ENCODE measurements at places on chromosomes 6 and 20.

- no peak for DNase-seq
Observed at GRCh38 chr6:30260036-30260504, 46.9 kb upstream of the TRIM26 start.

DNA sequence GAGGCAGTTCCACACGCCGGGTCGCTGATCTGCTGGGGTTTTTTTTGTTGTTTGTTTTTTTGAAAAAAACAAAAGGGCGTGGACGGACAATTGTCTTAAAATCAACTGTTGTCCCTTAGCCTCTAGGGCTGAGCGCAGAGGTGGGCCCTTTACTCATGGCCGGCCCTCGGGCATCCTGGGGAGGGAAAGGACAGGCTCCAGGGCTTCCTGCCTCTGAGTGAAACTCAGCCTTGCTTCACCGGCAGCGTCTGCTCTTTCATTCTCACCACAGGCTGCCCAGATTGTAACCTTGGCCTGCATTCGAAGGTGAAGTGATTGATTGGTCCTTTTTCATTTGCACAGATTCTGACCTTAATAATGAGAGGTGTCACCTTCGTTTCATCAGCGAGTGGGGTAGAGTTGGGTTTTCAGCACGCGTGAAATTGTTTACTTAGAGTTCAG lies 797 bp downstream of the SMIM13 start:
- DNase-seq, result peak; percentile 41

GRCh38 chr6:37303891-37304503 lies 46.1 kb upstream of the TMEM217 start:
- DNase-seq, result peak; percentile 36

GRCh38 chr20:62114894-62115293 lies 7.4 kb upstream of the LSM14B start:
- DNase-seq, result no peak

DNA sequence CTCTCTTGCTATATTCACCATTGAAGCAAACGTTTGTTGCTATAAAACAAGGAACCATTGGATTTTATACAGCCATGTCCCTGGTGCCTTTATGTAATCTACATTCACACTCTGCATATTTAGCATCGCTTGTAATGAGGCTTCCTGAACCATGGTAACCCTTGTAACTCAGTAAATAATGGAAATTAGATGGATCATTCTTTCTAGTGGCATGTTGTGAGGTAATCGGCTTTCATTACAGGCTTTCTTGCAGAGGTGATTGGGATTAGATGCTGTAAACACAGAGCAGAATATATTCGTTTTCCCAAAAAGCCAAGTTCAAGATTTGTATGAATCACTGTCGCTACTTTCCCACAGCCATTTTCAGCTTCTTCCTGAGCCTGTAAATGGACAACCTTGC lies 36.1 kb downstream of the SMPDL3A start:
- DNase-seq, result no peak

DNA sequence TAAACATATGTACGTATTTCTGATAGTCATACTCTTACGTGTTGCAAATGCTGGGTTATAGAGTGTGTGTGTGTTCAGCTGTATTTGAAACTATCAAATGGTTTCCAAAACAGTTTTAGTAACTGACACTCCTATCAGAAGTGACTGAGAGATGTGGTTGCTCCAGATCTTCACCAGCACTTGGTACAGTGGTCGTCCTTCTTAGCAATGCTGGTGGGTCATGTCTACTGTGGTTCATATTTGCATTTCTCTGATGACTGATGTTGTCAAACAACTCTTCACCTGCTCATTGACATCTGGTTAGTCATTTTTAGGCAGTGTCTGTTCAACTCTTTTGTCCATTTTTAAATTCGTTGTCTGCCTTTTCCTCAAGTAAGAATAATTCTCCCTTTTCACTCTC lies 259.3 kb downstream of the KIF16B start:
- DNase-seq, result no peak

GRCh38 chr20:16007962-16008361 lies 565.3 kb downstream of the KIF16B start:
- no peak for DNase-seq

DNA sequence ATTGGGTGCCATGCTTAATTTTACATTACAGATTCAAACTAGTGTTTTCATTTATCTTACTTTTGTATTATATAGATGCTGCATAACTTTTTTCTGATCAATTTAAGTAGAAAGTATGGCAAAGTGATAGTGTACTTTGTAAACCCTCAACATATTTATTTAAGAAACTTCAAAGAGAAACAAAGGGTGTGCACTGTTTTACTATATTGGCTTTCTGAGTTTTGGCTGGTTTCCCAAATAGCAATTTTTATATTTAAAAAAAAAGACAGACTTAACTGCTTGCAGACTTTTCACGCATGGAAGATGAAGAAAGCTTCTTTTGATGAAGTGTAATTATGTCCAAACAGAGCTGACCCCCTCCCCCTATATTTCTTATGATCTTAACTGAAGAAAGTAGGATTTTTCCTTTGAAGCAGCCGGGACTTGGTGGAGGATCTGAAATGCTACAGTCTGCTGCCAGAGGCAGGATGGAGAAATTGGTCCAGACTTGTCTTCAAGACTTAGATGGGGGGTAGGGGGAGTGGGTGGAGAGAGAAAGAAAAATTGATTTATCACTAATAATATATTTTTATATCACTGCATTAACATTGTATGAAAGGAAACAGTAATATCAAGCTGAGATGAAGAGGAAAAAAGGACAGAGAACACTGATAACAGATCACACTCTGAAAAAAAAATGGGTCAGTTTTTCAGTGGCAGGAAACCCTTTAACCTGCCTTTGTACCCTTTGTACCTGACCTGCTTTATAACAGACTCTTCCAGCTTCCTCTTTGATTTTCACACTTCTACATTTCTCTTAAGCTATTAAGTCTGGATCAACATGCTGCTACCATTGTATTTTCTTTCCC lies 56.0 kb upstream of the SUPT3H start:
- no peak for DNase-seq

- DNase-seq, result no peak
Observed at GRCh38 chr20:25249198-25249931, 1.5 kb downstream of the PYGB start.

DNA sequence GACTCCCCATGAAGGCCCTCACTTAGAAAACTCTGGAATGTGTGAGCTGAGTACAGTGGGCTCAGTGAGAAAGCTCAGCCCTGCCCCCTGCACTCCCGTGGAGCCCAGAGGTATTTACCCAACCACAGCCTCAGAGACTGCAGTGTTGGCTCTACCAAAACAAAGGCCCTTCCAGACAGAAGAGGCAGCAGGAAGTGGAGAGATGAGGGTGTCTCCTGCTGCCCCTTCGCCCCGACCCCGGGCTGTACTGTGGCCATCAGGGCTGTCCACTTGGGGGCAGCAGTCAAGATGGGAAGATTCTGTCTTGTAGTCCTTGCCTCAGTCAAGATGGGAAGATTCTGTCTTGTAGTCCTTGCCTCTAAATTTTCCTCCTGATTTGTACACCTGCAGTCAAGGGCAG lies 341.3 kb downstream of the TAF4 start:
- no peak for DNase-seq

DNA sequence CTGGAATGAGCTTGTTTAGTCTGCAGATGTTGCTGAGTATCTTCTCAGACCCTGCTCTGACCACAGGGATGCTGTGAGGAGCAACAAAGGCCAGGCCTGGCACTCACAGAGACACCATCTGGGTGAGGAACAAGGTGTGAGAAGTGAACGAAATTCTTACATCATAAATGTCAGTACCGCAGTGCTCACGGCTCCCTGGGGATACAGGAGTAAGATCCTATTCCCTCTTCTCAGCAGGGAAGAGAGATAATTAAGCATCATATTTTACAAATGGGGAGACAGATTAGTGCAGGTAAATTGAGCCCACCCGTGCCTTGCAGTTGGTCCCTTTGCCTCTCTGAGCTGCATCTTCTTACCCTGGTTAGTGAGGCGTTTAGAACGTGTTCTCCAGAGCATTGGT lies 106.2 kb downstream of the DTD1 start:
- no peak for DNase-seq

- DNase-seq, result peak; percentile 21
Observed at GRCh38 chr6:100998111-100998510, 117.0 kb upstream of the ASCC3 start.

GRCh38 chr6:16106991-16107787 lies 21.7 kb upstream of the MYLIP start:
- no peak for DNase-seq

GRCh38 chr6:52634211-52634610 lies 36.7 kb upstream of the TMEM14A start:
- no peak for DNase-seq

DNA sequence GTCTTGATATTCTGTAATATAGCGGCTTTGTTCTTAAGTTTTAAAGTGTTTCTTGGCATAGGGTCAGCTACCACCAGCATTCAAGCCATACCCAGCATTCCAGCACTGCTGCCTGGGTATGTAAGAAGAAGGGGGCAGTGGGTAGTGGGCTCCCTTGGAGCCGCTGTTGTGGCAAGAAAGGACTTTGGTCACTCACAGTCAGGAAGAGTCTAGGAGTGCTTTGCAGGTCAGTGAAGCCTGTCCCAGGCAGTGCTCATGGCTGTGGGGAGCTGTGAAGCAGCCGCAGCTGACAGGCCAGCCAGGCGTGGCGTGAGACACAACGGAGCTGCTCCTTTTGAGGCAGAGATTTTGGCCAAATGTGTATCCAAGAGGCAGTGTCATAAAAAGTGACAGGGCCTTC lies 512.0 kb downstream of the CDKAL1 start:
- DNase-seq, result no peak

GRCh38 chr20:25508083-25508770 lies 77.1 kb downstream of the NINL start:
- DNase-seq, result peak; percentile 10

- no peak for DNase-seq
Observed at GRCh38 chr6:165268987-165269386, 40.4 kb downstream of the C6orf118 start.

DNA sequence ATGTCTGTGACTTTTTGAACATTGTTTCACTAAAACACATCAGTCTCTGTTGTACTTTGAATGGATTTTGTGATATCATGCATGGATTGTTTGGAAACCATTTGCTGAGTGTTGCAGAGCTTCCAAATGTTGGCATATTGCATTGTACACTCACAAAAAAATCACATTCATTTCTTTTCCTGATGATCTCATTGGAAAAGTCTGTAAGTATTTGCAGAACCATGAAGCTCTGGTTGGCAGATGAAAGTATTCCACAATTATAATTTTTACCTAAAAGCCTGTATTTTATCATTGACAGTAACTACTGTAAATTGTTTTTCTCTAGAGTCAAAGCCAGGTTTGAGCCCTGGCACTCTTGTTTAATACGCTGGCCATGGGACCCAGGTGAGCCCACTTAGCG lies 42.1 kb downstream of the VAPB start:
- peak; percentile 23 for DNase-seq

Measured in fibroblast of skin of abdomen (primary cell).